Left ventricle myocardium inferior (tissue), 1 donor: ENCODE measurements at places on chromosomes 3 and 15.

GRCh38 chr15:80106051-80106450, 46.6 kb downstream of the ZFAND6 start:
- DNase-seq, result no peak

DNA sequence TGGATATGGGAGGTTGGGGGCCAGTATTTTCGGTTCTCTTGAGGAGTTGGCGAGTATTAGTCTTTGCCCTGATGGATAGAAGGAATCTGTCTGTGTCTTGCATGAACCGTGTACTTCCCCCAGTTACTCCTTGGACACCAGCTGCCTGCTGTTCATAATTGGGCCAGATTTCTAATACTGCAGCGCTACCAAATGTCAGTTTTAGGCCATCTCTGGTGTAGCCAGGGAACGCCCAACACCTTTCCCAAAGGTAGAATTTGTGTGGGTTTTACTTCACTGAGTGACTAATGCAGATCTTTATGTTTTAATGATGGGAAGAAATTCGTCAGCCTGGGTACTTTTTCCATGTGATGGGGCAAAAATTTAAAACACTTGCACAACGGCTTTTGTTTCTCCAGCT, 18.4 kb downstream of the FLNB start:
- no peak for DNase-seq

DNA sequence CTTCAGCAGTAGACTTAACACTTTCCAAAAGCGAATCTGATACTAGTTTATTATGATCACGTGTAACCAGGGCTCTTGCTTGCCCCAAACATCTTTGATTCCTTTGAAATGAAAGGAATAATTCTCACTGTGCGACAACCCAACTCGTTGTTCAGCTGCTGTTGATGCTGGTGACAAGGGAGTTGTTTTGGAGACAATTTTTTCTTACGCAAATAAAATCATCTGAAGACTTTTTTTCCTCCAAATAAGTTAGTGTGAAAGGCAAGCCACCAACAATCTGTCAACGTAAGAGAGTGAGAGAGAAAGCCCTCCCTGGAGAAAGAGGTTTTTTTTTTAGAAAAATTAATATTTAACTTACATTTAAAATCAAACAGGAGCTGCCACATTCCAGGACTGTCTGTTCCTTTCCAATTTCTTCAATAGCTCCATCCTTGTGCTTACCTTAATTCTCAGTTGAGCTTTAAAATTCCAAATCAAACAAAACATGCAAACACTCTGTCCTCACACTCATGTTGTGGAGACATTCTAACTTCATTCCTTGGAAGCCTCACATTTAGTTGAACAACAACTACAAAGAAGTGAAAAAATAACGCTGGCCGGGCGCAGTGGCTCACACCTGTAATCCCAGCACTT, 4.9 kb upstream of the P3H2 start:
- no peak for DNase-seq

GRCh38 chr15:69132430-69132829, 28.0 kb upstream of the GLCE start:
- DNase-seq, result no peak

DNA sequence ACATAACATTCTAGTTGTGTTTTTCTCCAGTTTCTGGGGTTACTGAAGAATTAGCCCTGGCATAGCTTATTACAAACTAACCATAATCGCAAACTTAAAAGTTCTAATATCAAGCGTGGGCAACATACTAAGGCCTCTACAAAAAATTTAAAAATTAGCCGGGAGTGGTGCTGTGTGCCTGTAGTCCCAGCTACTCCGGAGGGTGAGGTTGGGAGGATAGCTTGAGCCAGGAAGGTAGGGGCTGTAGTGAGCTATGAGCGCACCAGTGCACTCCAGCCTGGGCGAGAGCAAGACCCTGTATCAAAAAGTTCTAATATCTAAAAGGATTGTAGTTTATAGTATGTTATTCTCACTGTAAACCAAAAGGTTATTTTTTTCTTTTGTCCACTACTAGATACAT, 1.1 kb downstream of the OIP5 start:
- DNase-seq, result no peak

- DNase-seq, result no peak
Measured at GRCh38 chr15:63156086-63156710, 1.1 kb downstream of the RPS27L start.

DNA sequence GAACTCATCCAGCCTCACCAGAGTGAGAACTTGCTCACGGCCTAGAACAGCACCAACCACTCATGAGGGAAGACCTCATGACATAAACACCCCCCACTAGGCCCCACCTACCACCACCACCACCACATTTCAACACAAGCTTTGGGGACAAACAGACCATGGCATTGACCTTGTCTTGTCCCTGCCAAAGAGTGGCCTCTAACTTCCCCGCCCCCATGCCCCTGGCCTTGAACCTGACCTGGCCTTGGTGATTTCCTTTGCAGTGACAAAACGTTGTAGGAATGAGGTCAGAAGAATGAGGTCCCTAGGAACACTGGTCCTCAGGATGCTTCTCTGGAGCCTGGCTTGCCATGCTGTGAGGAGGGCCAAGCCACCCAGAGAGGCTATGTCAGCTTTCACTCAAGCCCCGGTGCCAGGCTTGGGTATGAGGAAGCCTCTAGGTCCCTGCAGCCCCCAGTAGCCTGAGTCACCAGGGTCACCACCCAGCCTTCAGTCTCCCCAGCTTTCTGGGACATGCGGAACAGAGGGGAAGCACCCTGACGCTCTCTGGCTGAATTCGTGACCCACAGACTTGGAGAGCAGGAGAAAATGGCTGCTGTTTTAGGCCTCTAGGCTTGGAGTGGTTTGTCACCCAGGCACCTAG, 57.9 kb downstream of the TPRA1 start:
- DNase-seq, result no peak

- no peak for DNase-seq
Measured at GRCh38 chr3:133928903-133929607, 33.4 kb upstream of the RAB6B start.

GRCh38 chr3:195297446-195297845, 26.5 kb upstream of the XXYLT1 start:
- DNase-seq, result no peak

- no peak for DNase-seq
Measured at GRCh38 chr3:160986069-160986468, 119.1 kb downstream of the B3GALNT1 start.

GRCh38 chr15:68655686-68656437, 77.1 kb downstream of the CORO2B start:
- no peak for DNase-seq

- no peak for DNase-seq
Measured at GRCh38 chr15:77605547-77605946, 27.2 kb downstream of the LINGO1 start.

DNA sequence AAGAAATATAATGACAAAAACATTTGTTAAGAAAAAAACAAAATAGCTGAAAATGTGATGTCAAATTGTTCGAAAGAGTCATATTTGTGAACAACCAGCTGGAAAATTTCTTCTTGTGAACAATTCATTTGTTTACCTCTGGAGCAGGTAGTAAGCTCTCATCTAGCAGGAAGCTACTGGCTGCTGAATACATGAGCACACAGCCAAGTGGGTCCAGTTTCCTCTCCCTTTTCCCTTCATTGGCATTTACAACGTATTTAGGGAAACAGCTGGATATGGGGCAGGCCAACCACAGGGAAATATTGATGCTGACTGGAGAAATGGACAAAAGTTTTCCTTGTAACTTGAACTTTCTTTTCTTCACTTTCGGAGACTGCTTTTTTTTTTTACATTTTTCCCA, 1354.7 kb upstream of the EPHA6 start:
- DNase-seq, result no peak

DNA sequence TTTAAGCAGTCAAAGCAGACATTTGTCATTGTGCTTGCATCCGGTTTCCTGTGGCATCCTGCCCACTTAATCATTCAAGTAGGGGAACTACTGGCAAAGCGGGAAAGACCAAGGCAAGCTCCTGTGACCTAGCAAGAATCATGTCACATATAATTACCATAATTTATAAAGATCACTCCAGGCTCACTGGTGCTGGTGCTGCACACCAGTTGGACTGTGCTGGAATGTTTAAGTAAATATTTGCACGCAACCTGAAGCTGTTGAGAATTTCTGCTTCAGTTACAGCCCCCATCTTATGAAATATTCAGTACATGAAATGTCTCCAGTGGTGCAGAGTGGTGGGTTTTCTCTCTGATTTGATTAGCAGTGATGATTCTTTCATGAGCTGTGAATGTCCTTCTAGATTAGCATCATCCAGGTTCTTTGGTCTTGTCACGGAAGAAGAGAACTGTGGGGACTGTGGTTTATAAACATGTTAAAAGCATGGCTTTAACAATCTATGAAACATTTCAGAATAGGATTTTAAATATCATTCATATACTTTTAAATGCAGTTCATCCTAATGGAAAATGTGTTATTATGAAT, 621.3 kb upstream of the EPHA6 start:
- no peak for DNase-seq

- no peak for DNase-seq
Measured at GRCh38 chr3:148400754-148401153, 296.9 kb upstream of the AGTR1 start.

- DNase-seq, result no peak
Measured at GRCh38 chr3:37540786-37541185, 320.9 kb upstream of the CTDSPL start.

GRCh38 chr15:90561344-90562244, 31.9 kb downstream of the CRTC3 start:
- no peak for DNase-seq

DNA sequence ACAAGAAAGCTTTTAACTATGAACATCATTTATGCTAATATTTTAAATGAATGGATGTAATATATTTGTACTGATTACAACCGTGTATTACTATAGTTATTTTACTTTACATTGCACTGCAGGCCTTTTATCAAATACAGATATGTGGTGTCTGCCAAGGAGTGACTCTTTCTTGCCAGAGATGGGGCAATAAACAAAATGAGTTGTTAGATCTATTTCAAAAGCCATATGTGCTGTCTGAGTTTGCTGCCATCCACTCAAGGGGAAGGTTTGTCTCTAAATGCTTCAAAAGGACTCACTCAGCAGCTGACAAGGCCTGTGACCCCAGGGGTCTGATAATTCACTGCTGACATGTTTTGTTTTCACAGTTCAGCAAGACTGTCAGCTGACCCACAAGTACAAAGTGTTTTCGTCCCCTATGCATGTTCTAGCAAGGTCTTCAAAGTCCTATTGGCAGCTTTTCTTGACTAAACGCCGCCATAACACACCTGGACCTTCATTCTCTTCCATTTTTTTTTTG, 41.3 kb upstream of the ZBED2 start:
- DNase-seq, result no peak

DNA sequence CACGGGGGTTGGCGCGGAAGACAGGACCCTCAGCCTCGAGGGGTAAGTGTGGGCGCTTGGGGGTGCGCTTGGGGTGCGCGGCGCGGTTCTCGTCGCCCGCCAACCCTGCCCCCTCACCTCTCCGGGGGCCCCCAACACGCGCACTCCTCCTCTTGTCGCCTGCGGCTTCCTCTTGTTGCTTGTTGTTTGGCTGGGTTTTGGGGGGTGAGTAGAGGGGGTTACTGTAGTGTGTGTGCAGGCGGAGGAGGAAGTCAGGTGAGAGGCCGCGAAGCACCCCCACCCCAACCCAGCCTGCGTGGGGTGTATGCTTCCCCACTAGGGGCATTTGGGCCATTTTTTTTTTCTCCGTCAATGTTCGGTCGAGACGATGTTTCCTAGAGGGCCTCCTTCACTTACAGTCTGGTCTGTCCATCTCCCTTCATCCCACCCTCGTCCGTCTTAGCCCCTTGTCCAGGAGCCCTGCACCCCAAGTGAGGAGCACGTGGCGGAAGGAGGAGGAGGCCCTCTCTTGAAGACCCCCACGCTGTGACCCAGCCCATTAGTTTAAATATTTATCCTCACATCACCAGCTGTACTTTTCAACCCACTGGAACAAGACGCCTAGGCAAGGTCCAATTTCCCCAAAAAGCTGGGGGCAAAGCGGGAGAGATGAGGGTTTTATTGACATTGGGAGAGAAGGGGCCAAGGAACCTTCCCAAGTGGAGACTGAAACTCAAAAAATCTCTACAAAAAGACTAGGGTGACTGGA, 20.4 kb upstream of the SATB1 start:
- no peak for DNase-seq

GRCh38 chr3:128623762-128624176, 26.8 kb downstream of the RPN1 start:
- DNase-seq, result no peak

GRCh38 chr3:133871368-133872090, 24.2 kb downstream of the RAB6B start:
- no peak for DNase-seq

DNA sequence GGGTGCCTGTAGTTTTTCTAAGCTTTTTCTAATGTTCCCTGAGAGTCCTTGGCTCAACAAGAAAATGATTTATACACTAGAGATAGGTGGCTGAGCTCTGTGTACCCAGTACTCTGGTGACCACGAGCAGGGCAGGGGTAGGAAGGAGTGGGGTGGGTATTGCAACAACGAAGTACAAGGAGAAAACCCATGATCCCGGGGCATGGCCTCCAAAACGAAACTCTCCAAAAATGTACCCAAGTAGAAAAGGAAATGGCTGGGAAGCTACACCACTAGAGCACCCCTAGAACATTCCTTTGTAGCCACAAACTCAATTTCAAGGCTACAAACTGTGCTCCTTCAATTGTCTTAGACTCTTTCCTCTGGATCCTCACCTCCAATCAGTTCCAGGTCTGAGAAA, 138.9 kb downstream of the DUT start:
- no peak for DNase-seq

GRCh38 chr3:134336587-134336986, 37.7 kb downstream of the AMOTL2 start:
- no peak for DNase-seq

DNA sequence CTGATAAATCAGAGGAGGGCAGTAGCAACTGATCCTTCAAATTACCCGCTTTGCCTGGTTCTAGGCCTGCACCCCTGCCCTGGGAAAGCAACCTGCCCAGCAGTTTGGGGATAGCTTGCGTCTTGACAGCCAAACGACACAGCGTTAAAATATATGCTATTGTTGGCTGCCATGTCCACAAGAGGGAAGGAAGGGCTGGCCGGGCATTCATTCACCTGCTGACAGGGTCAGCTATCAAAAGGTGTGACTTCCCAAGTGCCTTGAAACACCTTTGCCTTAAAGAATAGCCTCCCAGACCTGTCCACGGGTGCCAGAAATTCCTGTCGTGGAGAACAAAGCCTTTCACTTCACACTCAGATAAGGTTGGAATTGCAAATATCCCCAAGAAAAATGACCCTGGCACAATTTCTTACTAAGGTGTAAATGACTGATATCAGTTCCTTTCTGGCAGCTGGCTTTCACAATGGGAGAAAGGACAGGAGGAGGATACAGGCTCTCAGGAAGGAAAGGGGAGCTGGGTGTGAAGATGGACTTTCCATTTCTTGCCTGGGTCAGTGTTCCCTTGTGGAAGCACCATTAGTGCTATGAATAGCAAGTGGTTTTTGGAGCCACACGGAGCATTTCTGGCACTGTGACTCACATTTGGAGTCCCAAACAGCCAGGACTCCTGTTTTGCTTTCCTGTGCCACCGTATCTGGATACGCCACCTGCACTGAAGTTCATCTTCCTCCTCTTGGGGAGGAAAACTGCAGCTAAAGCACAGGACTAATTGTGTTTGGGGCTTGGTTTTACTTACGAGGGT, 19.2 kb downstream of the ALDH1A3 start:
- DNase-seq, result no peak
